ENCODE measurements at places on chromosomes 5 and 9.

DNA sequence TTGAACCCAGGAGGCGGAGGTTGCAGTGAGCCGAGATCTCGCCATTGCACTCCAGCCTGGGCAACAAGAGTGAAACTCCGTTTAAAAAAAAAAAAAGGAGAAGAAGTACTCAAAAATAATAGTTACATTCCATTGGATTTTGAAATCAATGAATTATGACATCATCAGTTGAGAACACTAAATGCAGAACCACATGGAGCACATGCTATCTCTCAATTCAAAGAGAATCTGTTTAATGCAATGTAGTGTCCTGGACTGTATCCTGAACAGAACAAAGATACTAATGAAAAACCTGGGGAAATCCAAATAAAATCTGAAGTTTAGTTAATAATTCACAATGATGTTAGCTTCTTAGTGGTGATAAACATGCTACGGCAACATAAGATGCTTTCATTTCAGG is 20.3 kb downstream of the CDC14B start:
- DNase-seq: no peak

DNA sequence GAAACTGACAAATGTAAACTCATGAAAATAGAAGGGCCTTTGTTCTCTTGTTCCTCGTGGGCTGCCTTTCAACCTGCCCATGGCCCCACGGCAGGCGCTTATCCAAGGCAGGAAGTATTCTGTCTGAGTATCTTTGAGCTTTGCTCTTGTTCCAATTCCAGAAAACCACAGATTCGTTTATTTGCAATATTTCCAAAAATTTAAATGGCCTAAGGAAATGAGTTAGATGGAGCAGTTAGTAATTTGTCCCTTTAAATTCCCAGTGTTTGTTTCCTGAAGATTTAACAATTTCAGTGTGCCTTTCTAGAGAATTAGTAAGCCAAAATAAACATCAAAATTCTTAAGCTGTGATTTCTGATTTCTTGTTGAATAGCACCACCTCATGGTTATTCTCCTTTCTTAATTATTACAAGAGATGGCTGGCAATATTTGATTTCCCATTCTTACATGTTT is 299.4 kb upstream of the RASA1 start:
- peak; percentile 45 for DNase-seq

- no peak for DNase-seq
Observed at GRCh38 chr9:130111786-130112537, 58.3 kb downstream of the GPR107 start.

- no peak for DNase-seq
Observed at GRCh38 chr9:3080951-3081350, 237.1 kb upstream of the PUM3 start.

All from midbrain (tissue), 1 donor.